IMR-90 (cell line): ENCODE measurements at places on chromosomes 11 and 22. TPM values are rescaled to one million over a fixed set of nuclear protein-coding genes. Genes with fewer than 3 reads are reported as not detected.

GRCh38 chr22:46297151-46297812 lies 612 bp downstream of the GTSE1 start:
- H3K27me3 ChIP-seq: no peaks in the 10 kb centered on the region
- peaks cover 11% of the 10 kb centered on the region for H3K4me1 ChIP-seq
- peak overlapping the region; percentile 45 for H3K4me3 ChIP-seq
- DNase-seq: peak; percentile 35
- H3K36me3 ChIP-seq: peaks cover 13% of the 10 kb centered on the region; the same call in 1 of the 2 replicates

DNA sequence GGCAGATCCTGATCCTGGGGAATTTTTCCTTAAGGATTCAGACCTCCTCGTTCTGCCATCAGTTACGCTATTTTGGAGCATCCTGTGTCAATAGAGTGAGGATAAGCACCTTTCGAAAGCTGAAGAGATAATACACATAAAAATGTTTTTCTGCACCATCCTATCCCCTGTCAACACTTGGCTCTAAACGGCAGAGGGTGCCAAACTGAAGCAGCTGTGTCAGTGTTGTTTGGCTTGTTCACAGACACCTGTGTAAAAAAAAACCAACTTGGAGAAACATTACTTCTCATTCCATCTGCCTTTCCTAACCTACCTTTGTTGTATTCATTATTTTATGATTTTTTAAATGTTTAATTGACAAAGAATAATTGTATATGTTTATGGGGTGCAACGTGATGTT lies 417.0 kb upstream of the DDI1 start:
- H3K4me3 ChIP-seq: no peak overlapping the region
- no peak for DNase-seq
- no peaks in the 10 kb centered on the region for H3K27me3 ChIP-seq
- peaks cover 4% of the 10 kb centered on the region for H3K4me1 ChIP-seq

DNA sequence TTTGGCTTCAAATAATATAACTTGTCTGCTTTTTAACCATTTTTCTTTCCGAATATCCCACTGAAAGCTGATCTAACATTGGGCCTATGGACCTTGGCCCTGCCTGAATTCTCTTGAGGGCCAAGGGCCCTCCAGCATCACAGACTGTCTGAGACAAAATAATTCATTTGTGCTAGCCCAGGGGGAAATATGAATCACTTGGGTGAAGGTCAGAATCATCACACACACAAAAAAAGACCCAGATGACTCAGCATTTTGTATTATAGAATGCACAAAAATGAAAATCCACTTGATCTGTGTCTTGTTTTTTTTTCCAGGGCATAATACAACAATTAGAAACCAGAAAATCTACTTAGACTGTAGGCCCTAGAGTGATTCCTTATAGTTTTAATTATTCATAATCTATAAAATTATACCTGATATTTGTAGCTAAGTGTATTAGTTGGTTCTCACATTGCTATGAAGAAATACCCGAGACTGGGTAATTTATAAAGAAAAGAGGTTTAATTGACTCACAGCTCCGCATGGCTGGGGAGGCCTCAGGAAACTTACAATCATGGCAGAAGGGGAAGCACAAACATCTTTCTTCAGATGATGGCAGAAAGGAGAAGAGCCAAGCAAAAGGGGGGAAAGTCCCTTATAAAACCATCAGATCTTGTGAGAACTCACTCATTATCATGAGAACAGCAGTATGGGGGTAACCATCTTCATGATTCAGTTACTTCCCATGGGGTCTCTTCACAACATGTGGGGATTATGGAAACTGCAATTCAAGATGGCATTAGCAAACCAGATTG lies 15.6 kb upstream of the RDX start:
- H3K36me3 ChIP-seq: no peaks in the 10 kb centered on the region
- H3K27ac ChIP-seq: no peak overlapping the region
- no peaks in the 10 kb centered on the region; the same call in 1 of the 2 replicates for H3K27me3 ChIP-seq
- peak; percentile 75 for DNase-seq
- H3K4me3 ChIP-seq: no peak overlapping the region

DNA sequence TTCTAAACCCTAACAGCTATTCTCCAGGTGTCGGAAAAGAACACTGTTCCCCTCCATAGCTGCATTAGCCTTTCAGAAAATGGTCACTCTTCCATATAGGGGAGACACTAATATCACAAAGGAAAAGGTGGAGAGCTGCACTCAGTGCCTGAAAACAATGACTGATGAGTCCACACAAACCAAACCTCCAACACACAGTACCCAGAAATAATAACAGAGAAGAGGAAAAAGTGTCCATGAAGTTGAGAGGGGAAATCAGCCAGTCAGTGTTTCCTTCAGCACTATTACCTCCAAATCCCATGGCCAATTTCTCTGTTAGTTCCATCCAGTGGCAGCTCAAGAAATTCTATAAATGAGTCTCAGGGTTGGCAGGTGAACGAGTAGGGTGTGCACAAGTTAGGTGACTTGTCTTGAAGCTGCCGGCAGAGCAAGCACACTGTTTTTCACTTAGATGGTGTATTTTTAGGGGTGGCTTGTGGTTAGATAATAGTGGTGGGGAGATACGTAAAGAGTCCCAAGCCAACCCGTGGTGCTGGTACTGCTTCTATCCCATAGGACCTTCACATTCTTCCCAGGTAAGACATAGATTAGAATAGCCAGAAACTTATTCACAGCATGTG lies 84.5 kb upstream of the CHRM4 start:
- no peaks in the 10 kb centered on the region for H3K4me1 ChIP-seq
- H3K27ac ChIP-seq: no peak overlapping the region
- no peak overlapping the region for H3K4me3 ChIP-seq
- DNase-seq: no peak
- no peaks in the 10 kb centered on the region for H3K36me3 ChIP-seq
- H3K27me3 ChIP-seq: no peaks in the 10 kb centered on the region

GRCh38 chr11:123438131-123438627 lies 8.1 kb downstream of the GRAMD1B start:
- no peak overlapping the region for H3K27ac ChIP-seq
- H3K4me1 ChIP-seq: peaks cover 8% of the 10 kb centered on the region
- no peaks in the 10 kb centered on the region for H3K27me3 ChIP-seq
- H3K36me3 ChIP-seq: no peaks in the 10 kb centered on the region

GRCh38 chr22:48278620-48279460 lies 1516.4 kb downstream of the TBC1D22A start:
- no peak overlapping the region for H3K4me3 ChIP-seq
- no peak overlapping the region for H3K27ac ChIP-seq
- no peaks in the 10 kb centered on the region for H3K4me1 ChIP-seq
- H3K36me3 ChIP-seq: no peaks in the 10 kb centered on the region

DNA sequence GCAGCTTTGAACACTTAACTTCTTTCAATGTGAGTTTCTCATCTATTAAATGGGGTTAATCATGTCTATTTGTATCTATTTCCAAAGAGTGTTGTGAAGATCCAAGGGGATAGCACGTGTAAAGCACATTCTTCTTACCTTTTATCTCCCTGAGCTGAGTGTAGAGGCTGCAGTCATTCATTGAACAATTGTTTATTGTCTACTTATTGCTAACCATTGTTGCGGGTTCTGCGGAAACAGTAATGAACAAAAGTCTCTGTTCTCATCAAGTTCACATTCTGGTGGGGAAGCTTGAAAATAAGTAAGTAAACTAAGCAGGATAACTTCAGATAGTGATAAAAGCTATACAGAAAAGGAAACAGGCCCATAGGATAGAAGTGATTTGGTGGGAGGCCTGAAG lies 27.4 kb upstream of the PLET1 start:
- no peaks in the 10 kb centered on the region for H3K36me3 ChIP-seq
- no peak overlapping the region for H3K27ac ChIP-seq
- peaks cover 7% of the 10 kb centered on the region for H3K4me1 ChIP-seq
- DNase-seq: no peak
- H3K4me3 ChIP-seq: no peak overlapping the region

DNA sequence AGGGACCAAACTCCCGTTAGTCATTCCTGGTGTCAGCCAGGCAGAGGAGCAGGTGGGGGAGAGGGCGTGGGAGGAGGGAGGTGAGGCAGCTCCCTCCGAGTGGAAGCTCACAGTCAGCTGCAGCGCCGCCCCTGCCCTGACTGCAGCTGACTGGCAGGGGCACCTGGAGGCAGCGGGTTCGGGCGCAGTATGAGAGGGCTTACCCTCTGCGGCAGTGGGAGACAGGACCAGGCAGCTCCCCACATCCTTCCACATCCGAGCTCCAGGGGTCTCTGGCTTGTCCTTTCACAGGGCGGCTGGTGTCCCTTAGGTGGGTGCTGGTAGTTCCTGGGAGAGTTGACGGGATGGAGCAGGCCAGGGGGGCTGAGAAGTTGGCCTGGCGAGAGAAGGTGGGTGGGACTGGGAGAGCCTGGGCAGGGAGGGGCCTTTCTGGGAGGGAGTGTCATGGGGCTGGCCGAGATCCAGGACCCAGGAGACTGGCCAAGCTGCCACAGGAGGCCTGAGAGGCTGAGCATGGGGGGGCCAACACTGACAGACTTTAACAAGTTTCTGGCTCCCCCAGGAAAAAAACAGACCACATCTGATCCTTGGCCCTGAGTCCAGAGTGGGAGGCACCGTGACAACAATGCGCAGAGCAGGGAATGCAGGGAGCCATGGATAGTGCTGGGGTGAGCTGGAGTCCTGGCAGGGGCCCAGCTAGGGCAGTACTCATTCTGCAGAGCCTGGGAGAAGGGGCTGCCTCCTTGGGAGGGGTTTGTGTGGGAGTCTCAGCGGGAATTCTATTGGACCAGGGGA lies 4.9 kb downstream of the ADORA2A start:
- H3K27me3 ChIP-seq: peaks cover 2% of the 10 kb centered on the region; the same call in 1 of the 2 replicates
- H3K4me1 ChIP-seq: peaks cover 12% of the 10 kb centered on the region
- no peak overlapping the region for H3K4me3 ChIP-seq
- no peaks in the 10 kb centered on the region for H3K36me3 ChIP-seq
- peak; percentile 16 for DNase-seq
- H3K27ac ChIP-seq: no peak overlapping the region

- no peak for DNase-seq
- H3K36me3 ChIP-seq: no peaks in the 10 kb centered on the region
- H3K4me3 ChIP-seq: no peak overlapping the region
- no peak overlapping the region for H3K27ac ChIP-seq
- no peaks in the 10 kb centered on the region for H3K27me3 ChIP-seq
- H3K4me1 ChIP-seq: no peaks in the 10 kb centered on the region
Measured at GRCh38 chr11:38972220-38972619, 2374.2 kb upstream of the RAG2 start.

GRCh38 chr11:12968101-12968500 lies 41.0 kb upstream of the RASSF10 start:
- H3K36me3 ChIP-seq: no peaks in the 10 kb centered on the region
- H3K27me3 ChIP-seq: peaks cover 36% of the 10 kb centered on the region
- no peak overlapping the region for H3K4me3 ChIP-seq
- no peak for DNase-seq
- H3K27ac ChIP-seq: no peak overlapping the region

GRCh38 chr22:47196166-47196849 lies 433.9 kb downstream of the TBC1D22A start:
- H3K36me3 ChIP-seq: no peaks in the 10 kb centered on the region
- H3K27ac ChIP-seq: no peak overlapping the region
- DNase-seq: no peak
- no peaks in the 10 kb centered on the region for H3K4me1 ChIP-seq
- H3K27me3 ChIP-seq: peaks cover 7% of the 10 kb centered on the region; the same call in 1 of the 2 replicates
- no peak overlapping the region for H3K4me3 ChIP-seq

DNA sequence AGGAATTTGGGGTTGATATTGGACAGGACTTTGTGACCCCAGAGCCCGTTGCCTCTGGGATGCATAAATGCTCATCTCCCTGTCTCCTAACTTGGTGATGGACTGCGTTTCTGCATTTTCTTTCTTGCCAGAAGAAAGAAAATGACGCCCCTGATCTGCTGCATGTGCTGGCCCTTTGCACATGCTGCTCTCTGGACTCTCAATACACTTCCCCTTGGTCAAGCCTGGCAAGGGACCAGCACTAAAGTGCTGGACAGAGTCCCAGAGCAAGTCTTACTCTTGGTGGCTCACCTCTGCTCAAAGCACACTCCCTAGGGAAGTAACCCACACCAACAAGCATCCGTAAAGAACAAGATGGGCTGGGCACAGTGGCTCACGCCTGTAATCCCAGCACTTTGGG lies 40.7 kb downstream of the MYH9 start:
- H3K36me3 ChIP-seq: peaks cover 59% of the 10 kb centered on the region
- no peak overlapping the region for H3K4me3 ChIP-seq
- DNase-seq: no peak
- H3K4me1 ChIP-seq: peaks cover 31% of the 10 kb centered on the region
- H3K27me3 ChIP-seq: no peaks in the 10 kb centered on the region
- no peak overlapping the region; the same call in 1 of the 2 replicates for H3K27ac ChIP-seq

GRCh38 chr11:33258631-33259205 lies 1.5 kb downstream of the HIPK3 start:
- no peaks in the 10 kb centered on the region for H3K27me3 ChIP-seq
- H3K27ac ChIP-seq: peak overlapping the region; percentile 98
- H3K36me3 ChIP-seq: no peaks in the 10 kb centered on the region
- H3K4me1 ChIP-seq: peaks cover 7% of the 10 kb centered on the region
- peak overlapping the region; percentile 96 for H3K4me3 ChIP-seq

GRCh38 chr11:122811721-122812120 lies 26.6 kb upstream of the CRTAM start:
- H3K4me1 ChIP-seq: peaks cover 6% of the 10 kb centered on the region
- peaks cover 4% of the 10 kb centered on the region for H3K36me3 ChIP-seq
- no peak overlapping the region for H3K27ac ChIP-seq
- no peaks in the 10 kb centered on the region for H3K27me3 ChIP-seq
- H3K4me3 ChIP-seq: no peak overlapping the region

GRCh38 chr11:10485646-10486045 lies 30.6 kb downstream of the AMPD3 start:
- H3K27me3 ChIP-seq: no peaks in the 10 kb centered on the region
- DNase-seq: no peak
- H3K27ac ChIP-seq: no peak overlapping the region
- H3K36me3 ChIP-seq: peaks cover 38% of the 10 kb centered on the region

GRCh38 chr22:24337894-24338645 lies 67.4 kb downstream of the SPECC1L start:
- no peak overlapping the region for H3K27ac ChIP-seq
- H3K36me3 ChIP-seq: peaks cover 30% of the 10 kb centered on the region
- no peak for DNase-seq
- peaks cover 3% of the 10 kb centered on the region for H3K4me1 ChIP-seq
- H3K27me3 ChIP-seq: no peaks in the 10 kb centered on the region

GRCh38 chr11:64152841-64153691 lies 12.8 kb downstream of the MACROD1 start:
- no peak overlapping the region for H3K27ac ChIP-seq
- no peak overlapping the region for H3K4me3 ChIP-seq
- no peaks in the 10 kb centered on the region; the same call in 1 of the 2 replicates for H3K4me1 ChIP-seq
- no peaks in the 10 kb centered on the region for H3K36me3 ChIP-seq
- peak; percentile 20 for DNase-seq

- H3K4me1 ChIP-seq: peaks cover 7% of the 10 kb centered on the region
- H3K27ac ChIP-seq: peak overlapping the region; percentile 28
- H3K27me3 ChIP-seq: no peaks in the 10 kb centered on the region
Measured at GRCh38 chr11:79438631-79439409, 2.0 kb downstream of the TENM4 start.

GRCh38 chr11:64331569-64332371 lies 8.2 kb upstream of the CCDC88B start:
- peaks cover 7% of the 10 kb centered on the region for H3K4me1 ChIP-seq
- H3K4me3 ChIP-seq: no peak overlapping the region
- no peaks in the 10 kb centered on the region for H3K36me3 ChIP-seq
- peak; percentile 87 for DNase-seq

ADAMTS8 gene
- under 0.01 TPM in 2 replicates for total RNA-seq

KIRREL3 gene
- 10.9 and 12.8 TPM in 2 replicates for total RNA-seq

GATD1 gene
- total RNA-seq: 3.0 and 4.2 TPM in 2 replicates

PAAF1 gene
- total RNA-seq: 15.0 and 15.1 TPM in 2 replicates

DAGLA gene
- total RNA-seq: 0.83 and 0.90 TPM in 2 replicates

HSPB2 gene
- under 0.01 and 0.18 TPM in 2 replicates for total RNA-seq

CDPF1 gene
- total RNA-seq: 8.9 and 11.5 TPM in 2 replicates

MMP1 gene
- 245 and 246 TPM in 2 replicates for total RNA-seq

PPP2R1B gene
- total RNA-seq: 52.8 and 62.9 TPM in 2 replicates

HBG2 gene
- total RNA-seq: 0.54 TPM in 1 of 2 replicates, not detected in the other

LRP4 gene
- total RNA-seq: 3.9 and 4.1 TPM in 2 replicates

NXPE2 gene
- not detected in 2 replicates for total RNA-seq

BIK gene
- 0.18 and 0.28 TPM in 2 replicates for total RNA-seq

SLC35E4 gene
- total RNA-seq: 6.8 and 6.9 TPM in 2 replicates

SPDYC gene
- total RNA-seq: not detected in 2 replicates

OR5P2 gene
- 0.28 TPM in 1 of 2 replicates, not detected in the other for total RNA-seq

PIH1D2 gene
- total RNA-seq: 1.1 and 2.2 TPM in 2 replicates

CBX7 gene
- total RNA-seq: 0.56 and 0.90 TPM in 2 replicates
